Stimulated activated CD4-positive, alpha-beta T cell treated with anti-CD3 and anti-CD28 coated beads, TNF-alpha, amount 100 ng/mL, for 48 hours (primary cell): ENCODE measurements at places on chromosomes 16 and 17.

- no peak for DNase-seq
Measured at GRCh38 chr17:62933501-62934385, 32.3 kb upstream of the TANC2 start.

DNA sequence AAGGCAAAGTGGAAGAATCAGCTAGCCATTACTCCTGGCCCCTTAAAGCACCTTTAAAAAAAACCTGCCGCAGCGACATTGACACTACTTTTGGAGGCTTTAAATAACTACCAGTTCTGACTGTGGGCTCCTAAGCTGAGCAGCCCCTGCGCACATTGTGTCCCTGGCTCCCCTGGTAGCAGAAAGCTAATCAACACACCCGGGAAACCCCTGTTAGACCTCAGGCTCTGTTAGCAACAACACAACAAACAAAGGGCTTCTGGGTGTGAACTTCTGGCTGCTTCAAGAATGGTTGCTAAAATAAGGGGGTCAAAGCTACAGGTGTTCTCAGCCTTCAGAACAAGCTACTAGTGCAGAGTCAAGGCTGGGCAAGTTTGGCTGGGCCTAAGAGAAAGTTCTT is 83.6 kb downstream of the TMEM100 start:
- DNase-seq: no peak

DNA sequence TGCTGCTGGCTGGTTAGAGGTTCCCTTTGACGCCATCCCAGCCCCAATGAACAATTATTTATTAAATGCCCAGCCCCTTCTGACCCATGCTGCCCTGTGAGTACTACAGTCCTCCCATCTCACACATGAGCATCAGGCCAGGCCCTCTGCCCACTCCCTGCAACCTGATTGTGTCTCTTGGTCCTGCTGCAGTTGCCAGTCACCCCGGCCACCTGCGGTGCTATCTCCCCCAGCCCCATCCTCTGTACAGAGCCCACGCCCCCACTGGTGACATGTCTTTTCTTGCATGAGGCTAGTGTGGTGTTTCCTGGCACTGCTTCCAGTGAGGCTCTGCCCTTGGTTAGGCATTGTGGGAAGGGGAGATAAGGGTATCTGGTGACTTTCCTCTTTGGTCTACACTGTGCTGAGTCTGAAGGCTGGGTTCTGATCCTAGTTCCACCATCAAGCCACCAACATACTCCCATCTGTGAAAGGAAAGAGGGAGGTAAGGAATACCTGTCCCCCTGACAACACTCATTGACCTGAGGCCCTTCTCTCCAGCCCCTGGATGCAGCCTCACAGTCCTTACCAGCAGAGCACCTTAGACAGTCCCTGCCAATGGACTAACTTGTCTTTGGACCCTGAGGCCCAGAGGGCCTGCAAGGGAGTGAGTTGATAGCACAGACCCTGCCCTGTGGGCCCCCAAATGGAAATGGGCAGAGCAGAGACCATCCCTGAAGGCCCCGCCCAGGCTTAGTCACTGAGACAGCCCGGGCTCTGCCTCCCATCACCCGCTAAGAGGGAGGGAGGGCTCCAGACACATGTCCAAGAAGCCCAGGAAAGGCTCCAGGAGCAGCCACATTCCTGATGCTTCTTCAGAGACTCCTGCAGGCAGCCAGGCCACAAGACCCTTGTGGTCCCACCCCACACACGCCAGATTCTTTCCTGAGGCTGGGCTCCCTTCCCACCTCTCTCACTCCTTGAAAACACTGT is 11.3 kb downstream of the CX3CL1 start:
- no peak for DNase-seq

DNA sequence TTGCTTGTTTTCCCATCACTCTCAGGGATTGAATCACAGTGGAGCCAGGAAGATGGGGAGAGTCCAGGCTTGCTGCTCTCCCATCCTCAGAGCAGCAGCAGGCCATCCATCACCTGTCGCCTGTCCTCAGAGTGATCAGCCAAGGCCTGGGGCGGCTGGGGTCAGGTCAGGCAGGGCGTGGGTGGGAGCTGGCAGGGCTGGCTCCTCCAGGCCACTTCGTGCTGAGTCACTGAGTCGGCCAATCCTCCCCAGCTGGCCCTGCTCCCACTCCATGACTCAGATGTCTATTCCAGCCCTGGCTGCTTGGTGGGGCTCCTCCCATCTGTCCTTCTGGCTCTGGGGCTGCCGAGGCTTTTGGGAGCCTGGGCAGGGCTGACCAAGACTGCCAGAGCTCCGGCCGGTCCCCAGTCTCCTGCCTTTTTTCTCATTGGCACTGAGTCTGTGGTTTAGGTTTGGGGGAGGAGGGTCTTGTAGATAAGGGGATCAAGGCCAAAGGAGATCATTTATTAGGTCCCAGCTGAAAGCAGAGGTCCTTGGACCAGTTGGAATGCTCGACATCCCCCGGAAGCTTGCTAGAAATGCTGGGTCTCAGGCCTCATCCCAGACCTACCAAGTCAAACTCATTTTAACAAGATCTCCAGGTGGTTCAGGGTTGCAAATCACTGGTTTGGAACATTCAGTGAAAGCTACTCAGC is 72.7 kb downstream of the ABCC1 start:
- DNase-seq: no peak

DNA sequence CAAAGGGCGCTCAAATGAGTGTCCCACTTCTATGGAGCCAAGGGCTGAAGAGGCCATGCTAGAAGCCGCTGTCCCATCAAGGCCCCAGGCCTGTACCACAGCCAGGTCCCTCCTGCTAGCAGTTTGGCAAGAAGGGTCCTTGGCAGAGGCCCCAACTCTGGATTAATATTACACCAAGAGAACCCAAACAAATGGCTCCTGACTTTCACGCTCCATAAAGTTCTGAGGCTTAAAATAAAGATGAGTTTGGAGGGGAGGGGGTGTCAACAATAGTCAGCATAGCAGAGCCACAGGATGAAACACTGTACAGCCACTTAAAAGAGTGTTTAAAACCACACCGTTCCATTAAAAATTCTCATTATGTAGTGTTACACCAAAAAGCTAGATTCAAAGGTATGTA is 30.5 kb downstream of the CUEDC1 start:
- no peak for DNase-seq

GRCh38 chr17:34716291-34716690 is 136.9 kb downstream of the TMEM132E start:
- no peak for DNase-seq

DNA sequence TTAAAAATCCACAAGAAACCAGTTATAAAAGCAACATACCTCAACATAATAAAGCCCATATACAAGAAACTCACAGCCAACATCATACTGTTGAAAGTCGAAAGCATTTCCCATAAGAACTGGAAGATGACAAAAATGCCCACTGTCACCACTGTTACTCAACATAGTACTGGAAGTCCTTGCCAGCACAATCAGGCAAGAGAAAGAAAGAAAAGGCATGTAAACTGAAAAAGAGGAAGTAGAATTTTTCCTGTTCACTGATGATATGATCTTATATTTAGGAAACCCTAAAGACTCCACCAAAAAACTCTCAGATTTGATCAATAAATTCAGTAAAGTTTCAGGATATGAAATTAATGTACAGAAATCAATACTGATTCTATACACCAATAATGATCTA is 45.1 kb downstream of the AHSP start:
- DNase-seq: no peak

DNA sequence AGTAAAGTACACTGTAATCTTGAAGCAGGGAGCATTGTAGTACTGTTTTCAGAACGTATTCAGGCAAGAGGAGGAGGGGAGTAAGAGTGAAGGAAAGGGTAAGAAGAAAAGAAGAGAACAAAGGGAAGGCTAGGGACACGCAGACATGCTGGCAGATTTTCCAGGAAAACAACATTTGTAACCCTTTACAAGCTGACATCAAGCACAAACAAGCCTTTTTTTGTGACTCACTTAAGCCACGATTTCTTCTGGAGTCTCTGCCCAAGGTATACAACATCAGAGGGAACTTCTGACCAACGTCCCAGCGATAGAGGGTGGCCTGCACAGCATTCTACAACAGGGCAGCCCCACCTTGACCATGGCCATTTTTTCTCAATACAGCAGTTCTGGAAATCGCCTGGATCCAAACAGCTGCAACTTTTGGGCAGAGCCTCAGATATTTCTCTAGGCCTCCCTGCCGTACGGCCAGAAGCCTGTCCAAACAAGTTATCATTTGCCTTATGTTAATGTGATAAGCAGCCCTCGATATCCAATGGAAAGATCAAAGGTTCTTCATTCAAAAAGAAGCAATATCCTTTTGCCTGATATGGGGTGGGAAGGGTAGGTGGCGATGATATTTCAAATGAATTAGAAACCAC is 247.3 kb downstream of the ZFHX3 start:
- no peak for DNase-seq

- no peak for DNase-seq
Measured at GRCh38 chr17:42849451-42850181, 1.4 kb upstream of the AOC3 start.

DNA sequence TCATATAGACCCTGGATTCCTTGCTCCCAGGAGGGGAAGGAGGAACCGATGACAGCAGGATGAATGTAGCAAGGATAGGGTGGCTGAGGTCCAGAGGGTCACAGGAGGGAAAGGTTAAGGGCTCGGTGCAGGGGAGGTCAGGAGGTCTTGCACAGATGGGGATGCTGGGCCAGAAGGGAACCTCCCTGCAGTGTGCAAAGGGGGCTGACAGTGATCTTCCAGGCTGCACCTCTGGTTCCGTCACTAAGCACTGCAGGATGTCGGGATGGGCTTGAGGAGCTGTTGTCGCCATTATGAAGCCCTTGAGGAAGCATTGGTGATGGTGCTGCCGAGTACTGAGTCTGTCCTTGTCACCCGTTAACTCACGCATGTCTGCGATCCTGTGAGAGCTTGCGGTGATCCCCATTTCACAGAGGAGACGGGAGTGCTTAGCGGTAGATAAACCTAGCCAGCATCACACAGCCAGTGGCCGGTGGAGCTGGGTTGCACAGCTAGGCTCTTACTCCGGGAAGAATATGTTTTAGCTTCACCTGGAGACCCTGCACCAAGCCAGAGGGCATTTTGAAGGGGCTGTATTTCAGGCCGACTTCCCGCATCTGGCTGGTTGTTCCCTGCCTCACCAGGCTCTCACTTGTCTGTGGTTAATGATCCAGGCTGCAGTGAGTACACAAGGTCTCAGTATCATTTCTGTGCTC is 120.4 kb downstream of the SNX29 start:
- DNase-seq: no peak

DNA sequence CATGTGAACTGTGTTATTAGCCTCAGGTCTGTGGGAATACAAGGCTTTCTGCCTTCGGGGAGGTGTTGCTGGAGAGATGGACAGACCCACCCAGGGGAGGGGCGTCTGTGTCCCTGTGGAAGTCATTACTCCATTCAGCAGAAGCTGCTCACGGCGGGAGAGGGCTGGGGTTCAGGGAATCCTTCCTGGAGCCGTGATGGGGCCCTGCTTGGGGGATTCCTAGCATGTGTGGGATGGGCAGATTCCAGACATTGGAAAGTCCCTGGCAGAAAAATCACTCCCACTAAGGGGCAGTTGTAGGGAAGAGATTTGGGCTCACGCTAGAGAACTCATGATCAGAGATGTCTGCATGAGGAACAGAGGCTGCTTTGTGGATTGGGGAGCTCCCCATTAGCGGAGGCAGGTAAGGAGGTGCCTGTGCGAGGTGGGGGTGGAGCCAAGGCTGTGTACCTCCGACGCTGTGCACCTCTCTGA is 56.3 kb upstream of the IL34 start:
- no peak for DNase-seq

DNA sequence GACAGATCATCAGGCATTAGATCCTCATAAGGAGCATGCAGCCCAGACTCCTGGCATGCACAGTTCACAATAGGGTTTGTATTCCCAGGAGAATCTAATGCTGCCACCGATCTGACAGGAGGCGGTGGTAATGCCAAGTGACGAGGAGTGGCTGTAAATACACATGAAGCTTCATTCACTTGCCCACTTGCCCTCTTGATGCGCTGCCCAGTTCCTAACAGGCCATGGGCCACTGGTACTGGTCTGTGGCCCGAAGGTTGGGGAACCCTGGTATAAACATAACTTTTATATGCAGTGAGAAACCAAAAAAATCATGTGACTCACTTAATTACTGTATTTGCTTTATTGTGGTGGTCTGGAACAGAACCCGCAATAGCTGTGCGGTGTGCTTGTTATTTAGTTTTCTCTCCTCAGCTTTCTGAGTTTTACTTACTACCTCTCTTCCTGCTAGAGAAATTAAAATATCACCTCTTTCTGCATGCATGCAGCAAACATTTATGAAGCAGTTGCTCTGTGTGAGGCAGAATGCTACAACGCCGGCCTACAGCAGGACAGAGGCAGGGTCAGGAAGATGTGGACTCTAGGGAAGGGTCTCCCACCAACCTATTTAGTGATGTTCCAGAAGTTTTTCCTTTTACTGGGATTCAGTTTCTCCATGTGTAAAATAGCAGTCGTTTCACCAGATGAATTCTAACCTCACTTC is 151.3 kb downstream of the MAF start:
- no peak for DNase-seq

DNA sequence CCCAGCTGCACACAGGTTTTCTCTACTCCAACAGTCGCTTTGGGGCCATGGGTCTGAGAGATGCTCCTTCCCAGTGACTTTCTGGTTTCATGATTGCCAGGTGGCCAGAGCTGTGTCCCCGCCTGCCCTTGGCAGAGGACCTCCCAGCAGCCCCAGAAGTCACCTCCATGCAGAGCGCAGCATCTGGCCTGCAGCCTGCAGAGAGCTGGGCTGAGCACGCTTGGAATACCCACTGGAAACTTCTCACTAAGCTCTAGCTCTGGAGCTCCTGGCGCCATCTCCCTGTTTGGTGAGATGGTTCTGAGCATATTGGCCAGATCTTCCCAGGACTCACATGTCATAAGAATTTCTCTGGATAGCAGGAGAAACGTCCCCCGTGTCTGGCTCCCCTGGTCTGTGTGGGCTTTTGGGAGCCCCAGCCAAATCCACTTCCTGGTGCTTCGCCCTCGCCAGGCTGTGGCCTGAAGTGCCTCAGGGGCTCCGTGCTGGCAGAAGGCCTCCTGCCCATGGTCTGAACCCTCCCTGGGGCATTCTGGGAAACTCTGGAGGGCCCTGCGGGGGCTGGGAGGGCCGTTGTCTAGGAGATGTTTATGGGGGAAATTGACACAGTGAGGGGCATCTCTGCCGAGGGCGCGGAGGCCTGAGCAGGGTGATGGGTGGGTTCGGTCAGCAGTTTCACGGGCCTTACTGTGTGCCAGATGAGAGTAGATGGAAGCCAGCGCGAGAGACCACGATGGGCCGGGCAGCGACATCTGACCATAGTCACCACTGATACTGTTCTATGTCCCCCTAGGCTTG is 73.2 kb upstream of the CIBAR2 start:
- no peak for DNase-seq

DNA sequence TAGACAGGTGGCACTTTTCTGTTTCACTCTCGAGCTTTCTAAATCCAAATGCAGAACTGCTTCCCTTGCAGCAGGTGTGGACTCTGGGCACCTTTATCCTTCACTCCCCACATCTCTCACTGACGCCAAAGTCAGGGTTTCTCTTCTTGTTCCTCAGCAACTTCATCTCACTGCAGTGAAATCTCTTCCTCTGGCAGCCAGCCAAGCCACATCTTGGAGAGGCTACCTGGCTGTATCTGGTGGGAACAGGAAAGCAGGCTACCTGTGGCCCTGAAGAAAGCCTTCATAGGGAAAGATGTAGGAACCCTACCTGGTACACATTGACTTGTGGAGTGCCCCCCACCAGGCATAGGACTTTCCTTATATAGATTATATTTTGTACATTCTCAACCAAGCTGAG is 159.1 kb downstream of the UTP18 start:
- no peak for DNase-seq

- DNase-seq: no peak
Measured at GRCh38 chr16:84973236-84973635, 38.1 kb downstream of the ZDHHC7 start.

GRCh38 chr16:84020353-84020752 is 22.2 kb downstream of the SLC38A8 start:
- no peak for DNase-seq
